Suppressor macrophage treated with lipopolysaccharide for 1 hour (primary cell): ENCODE measurements at places on chromosomes 4 and X.

DNA sequence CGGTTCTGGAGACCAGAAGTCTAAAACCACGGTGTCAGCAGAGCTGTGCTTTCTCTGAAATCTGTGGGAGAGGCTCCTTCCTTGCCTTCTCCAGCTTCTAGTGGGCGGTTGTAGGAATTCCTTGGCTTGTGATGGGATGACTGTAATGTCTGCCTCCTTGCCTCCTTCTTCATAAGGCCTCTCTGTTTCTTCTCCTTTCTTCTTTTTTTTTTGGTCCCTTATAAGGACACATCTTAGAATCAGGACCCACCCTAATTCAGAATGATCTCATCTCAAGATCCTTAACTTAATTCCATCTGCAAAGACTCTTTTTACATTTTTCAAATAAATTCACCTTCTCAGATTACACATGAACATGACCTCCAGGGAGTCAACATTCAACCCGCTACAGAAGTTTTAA, 186.9 kb downstream of the STK32B start:
- no peak for DNase-seq

- no peak for DNase-seq
Measured at GRCh38 chr4:10664408-10664807, 20.2 kb downstream of the CLNK start.

DNA sequence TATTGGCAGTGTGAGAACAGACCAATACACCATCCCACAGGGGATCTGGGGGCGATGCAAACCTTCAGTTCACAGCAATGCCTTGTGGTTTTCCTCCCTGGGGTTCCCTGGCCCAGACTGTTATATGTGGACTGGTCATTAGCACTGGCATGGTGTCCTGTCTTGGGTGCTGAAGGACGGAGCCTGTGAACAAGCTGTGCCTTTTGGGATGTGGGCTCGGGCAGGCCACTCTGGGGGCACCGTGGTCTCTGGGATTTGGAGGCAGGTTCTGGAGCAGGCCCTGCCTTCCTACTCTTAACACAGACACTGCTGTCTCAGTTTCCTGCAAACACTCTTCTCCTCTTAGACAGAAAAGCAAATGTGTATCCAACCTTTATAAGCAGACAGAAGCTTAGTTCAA, 93.0 kb upstream of the ADRA2C start:
- no peak for DNase-seq

- no peak for DNase-seq
Measured at GRCh38 chr4:52617336-52618020, 41.6 kb downstream of the USP46 start.

- no peak for DNase-seq
Measured at GRCh38 chr4:154872198-154872597, 91.1 kb downstream of the RBM46 start.

DNA sequence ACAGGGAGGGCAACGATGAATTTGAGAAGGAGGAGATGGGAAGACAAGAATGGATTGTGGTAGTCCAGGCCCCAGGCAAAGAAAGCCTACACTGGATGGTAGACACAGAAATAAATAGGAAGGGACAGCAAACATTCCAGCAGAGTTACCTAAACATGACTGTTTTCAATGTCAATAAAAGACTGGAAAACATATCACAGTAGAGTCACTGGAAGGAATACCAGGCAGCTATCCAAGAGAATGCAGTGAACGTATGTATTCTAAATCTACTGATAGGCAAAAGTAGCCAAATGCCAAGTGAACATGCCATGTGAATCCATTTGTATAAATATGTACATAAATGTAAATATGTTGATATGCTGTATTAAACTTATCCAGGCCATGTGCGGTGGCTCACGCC, 183.0 kb downstream of the PALLD start:
- no peak for DNase-seq

DNA sequence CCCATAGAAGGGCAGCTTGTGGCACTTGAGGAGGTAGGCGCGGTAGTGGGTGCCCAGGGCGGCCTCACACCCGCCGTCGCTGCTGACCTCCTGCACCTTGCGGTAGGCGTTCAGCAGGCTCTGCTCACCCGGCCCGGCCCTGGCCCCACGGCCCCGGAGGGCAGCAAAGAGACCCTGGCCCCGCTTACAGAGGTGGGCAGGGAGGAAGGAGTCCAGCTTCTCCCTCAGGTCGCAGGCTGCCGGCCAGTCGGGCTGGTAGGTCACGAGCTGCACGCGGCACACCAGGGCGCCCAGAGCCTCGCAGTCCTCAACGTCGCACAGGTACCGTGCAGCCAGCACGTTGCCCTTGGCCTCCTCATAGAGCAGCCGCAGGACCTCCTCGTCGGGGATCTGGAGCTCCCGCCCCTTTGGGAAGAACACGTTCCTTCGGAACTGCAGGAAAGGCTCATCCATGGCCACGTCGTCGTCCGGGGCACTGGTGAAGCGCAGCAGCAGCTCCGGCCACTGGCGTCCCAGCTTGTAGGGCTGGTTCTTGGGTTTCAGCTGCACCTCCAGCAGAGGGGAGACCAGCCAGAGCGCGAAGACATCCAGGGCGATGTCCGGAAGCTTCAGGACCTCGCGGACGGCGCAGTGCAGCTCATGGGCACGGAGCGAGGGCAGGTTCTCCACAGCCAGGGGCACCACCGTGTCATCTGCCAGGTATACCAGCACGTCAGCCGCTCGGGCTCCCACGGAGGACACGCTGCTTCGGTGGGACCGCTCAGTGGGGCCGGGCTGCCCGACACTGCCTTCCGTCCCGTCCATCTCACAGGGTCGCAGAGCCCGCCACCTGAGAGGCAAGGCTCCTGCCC, 17.1 kb upstream of the LAS1L start:
- DNase-seq = no peak

- no peak for DNase-seq
Measured at GRCh38 chr4:181281451-181281850, 961.8 kb upstream of the TENM3 start.

- DNase-seq = peak; percentile 26
Measured at GRCh38 chrX:111868726-111869638, 7.0 kb upstream of the TRPC5OS start.

DNA sequence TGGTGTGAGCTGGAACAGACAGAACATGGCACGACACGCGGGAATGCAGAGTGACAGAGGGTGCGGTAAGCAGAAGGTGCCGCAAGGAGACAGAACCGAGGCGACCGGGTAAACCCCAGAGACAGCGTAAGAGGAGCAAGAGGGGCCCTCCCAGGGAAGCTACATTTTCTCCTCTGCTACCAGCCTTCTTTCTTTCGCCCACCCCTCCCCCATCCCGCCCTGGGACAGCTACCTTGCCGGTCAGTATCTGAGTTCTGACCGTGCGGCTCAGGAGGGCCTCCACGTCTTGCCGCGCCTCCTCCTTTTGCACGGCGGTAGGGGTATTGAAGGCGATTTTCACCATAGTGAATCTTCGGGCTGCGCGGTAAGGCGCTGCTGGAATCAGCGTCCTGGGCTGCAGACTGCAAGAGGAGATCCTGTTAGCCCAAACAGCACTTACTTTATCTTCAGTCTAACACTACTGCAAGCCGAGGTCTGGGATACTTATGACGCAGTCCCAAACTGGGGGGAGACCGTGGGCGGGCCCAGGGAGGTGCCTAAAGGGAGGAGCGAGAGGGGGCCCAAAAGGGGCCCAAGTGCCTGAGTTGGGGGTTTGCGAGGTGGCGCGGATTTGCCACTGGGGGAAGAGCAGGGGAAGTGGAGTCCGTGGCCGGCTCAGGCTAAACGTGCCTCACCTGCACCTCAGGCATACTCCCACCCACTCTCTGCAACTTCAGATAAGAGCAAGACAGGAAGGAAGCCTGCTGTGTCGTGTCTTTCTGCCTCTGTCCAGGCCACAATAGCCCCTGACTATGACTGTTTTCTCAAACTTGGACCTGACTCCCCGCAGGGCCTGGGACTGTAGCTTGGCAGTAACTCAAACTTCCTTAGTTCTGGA, at the start of gene ITM2A:
TSS of gene ITM2A (minus strand) at position 462 of the 877 bp plus-strand sequence. CDS start at position 343, 119 bp downstream.
- peak; percentile 13 for DNase-seq

DNA sequence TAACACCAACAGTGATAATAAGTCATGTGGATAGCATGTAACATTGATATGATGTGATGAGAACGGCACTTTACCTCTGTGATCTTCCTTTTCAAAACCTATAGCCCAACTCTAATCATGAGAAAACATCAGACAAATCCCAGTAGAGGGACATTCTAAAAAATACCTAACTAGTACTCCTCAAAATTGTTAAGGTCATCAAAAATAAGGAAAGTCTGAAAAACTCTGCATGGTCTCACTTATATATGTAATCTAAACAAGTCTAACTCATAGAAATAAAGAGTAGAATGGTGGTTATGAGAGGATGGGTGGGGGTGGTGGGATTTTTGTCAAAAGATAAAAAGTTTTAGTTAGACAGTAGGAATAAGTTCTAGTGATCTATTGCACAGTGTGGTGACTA, 243.9 kb upstream of the GRIA3 start:
- DNase-seq = no peak

GRCh38 chrX:39648548-39649254, 449.1 kb downstream of the BCOR start:
- DNase-seq = no peak

DNA sequence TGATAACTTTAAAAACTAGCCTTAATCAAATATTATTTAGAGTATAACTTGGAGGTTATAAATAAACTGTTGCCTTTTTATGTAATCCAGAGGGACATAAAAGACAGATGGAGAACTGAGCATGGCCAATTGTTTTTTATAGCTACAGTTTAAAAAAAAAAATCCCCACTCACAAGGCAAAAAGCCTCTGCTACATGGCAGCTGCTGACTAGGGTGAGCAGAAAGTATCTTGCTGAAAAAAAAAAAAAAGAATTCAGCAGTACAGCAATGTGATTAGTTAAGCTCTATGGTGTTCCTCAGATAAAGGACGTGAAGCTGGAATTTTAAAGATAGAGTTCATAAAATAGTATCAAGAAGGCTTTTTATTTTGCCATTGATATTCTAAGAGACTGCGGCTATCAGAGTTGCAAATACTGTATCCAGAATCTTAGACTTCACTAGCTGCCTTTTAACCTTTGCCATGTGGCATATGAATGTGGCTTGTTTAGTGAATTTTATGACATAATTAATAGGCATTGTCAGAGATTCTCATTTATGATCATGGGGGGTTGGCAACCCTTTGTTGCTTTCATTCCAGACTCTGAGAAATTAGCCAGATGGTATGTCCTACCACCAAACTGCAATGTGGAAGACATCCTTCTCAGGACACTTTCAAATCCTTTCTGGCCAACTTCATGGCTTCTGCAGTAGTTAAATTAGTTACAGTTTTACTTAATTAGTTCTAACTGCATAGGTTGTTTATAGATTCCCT, 498.0 kb downstream of the STPG2 start:
- DNase-seq = no peak
